ENCODE measurements at places on chromosomes 6 and 20.

- DNase-seq, result no peak
Measured at GRCh38 chr20:24134930-24135329, 146.4 kb upstream of the GGTLC1 start.

DNA sequence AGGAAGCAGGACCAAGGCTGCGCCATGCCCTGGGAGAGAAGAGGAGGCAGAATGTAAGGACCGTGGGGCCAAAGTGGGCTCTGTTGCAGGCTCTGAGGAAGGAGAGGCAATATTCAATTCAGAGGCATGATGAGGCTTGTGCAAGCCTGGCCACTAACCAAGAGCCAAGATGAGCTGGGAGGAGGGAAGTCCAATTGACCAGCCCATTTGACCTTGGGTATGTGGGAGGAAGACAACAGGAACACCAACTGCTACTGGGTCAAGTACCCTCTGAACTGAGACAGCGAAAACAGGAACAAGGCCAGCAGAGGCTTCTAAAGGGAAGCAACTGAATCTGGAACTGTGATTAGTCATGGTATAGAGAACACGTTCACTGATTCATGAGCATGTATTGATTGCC, 779.6 kb downstream of the MAFB start:
- DNase-seq, result no peak

DNA sequence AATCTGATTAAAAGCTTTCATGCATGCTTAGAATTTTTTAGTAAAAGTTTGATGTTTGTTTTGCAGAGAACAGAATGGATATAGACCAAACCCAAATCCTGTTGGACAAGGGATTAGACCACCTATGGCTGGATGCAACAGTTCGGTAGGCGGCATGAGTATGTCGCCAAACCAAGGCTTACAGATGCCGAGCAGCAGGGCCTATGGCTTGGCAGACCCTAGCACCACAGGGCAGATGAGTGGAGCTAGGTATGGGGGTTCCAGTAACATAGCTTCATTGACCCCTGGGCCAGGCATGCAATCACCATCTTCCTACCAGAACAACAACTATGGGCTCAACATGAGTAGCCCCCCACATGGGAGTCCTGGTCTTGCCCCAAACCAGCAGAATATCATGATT, 133.6 kb downstream of the NCOA3 start:
- no peak for DNase-seq

- DNase-seq, result no peak
Measured at GRCh38 chr20:39800111-39800510, 838.0 kb downstream of the DHX35 start.

All from NCI-H1417 treated with DMSO at 0.1 percent for 48 hours (cell line).